ENCODE measurements at places on chromosomes 2 and 18. TPM values are rescaled to one million over a fixed set of nuclear protein-coding genes. Genes with fewer than 3 reads are reported as not detected.

The ASAP2 gene
- 34.5 TPM for total RNA-seq

DNA sequence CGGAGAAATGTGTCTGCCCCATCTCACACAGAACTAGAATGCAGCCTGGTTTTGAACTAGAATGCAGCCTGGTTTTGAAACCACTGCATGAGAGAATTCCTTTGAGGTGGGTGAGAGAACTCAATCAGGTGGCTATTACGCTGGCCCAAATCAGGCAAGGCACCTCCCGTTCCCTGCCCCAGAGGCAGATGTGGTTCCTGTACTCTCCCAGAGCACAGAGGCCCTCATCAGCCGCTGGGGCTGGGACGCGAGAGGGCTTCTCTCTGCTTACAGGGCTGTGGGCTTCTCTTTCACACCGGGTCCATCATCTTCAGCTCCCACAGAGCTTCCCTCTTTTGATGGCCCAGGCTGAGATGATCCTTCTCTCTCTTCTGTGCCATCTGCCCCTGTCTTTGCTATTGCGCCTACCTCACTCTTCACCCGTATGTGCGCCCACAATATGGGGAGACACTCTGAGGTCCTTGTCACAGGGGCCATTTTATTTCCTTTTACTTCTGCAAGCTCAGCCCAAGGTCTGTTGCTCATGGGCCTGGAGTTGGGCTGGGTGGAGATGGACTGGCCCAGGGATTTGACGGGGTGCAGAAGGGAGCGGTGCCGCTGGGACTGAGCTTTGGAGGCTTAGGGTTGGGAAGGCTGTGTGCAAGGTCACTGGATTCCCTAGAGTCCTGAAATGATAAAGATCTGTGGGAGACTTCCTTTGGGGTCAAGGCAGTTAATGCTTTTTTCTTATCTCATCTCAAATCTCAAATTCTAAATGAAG lies 84.4 kb upstream of the HS6ST1 start:
- no peak for DNase-seq

DNA sequence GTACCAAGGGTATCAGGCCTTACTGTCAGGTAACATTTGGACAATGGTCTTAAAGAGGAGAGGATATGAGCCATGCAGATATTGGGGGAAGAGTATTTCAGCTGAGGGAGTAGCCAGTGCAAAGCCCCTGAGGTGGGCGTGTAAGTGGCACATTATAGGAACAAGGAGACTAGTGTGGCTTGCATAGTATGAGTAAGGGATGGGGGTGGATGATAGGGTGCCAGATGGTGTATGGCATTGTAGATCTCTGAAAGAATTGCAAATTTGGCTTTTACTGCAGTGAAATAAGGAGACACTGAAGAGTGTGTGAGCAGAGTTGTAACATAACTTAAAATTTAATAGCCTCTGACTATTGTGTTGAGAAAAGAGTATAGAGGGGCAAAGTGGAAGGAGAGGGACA lies 244.0 kb downstream of the PDE11A start:
- DNase-seq, result no peak

GRCh38 chr2:211216221-211216620 lies 659.8 kb downstream of the CPS1 start:
- peak; percentile 54 for DNase-seq

- DNase-seq, result no peak
Observed at GRCh38 chr2:237993701-237994100, 26.9 kb downstream of the UBE2F start.

- DNase-seq, result peak; percentile 76
Observed at GRCh38 chr18:56233595-56233994, 404.8 kb downstream of the TXNL1 start.

All from PC-3 (cell line).